ENCODE measurements at places on chromosomes 12 and 14.
A peak's percentile ranks its signal among the peaks of the same experiment; 100 is the strongest.

DNA sequence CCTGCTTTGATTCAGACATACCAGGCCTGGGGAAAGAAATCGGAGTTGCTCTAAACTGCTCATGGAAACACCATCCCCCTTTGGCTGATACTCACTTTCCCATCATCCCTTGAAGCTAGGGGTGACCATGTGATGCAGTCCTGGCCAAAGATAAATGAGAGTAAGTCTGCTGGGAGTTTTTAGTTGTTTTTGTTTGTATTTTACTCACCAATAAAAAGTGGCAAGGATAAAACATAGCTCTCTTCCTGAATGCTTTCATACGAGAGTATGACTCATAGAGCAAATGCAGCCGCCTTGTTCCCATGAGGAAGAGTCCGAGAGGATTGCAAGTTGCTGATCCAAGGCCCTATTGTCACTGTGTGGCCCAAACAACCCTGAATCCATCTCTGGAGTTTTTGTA, 126.4 kb upstream of the TMEM132C start:
- DNase-seq, result no peak

DNA sequence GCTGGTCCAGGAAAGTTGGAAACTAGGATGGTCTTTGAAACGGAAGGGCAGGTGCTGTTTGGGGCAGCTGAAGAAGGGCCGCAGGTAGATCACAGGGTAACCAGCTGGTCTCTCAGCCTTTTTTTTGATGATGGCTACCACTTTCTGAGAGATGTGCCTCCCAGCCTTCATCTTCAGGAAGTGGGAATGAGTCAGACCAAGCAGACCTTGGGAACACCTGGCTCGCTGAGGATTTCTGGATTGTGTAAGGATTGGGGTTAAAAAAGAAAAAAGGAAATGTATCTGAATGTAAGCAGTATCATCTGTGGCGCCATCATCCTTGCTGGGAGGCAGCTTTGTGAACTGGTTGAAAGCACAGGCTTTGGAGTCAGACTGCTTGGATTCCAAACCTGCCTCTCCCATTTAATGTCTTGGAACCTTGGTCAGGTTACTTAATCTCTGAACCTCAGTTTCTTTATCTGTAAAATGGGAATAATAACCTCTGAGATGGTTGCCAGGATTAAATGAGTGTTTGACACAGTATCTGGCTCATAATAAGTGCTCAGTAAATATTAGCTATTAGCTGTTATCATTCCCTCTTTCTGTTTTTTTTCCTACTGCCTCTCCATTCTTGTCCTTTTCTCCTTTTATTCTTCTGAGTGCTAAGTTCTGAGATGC, 1.7 kb downstream of the PRPF40B start:
- no peak for DNase-seq

DNA sequence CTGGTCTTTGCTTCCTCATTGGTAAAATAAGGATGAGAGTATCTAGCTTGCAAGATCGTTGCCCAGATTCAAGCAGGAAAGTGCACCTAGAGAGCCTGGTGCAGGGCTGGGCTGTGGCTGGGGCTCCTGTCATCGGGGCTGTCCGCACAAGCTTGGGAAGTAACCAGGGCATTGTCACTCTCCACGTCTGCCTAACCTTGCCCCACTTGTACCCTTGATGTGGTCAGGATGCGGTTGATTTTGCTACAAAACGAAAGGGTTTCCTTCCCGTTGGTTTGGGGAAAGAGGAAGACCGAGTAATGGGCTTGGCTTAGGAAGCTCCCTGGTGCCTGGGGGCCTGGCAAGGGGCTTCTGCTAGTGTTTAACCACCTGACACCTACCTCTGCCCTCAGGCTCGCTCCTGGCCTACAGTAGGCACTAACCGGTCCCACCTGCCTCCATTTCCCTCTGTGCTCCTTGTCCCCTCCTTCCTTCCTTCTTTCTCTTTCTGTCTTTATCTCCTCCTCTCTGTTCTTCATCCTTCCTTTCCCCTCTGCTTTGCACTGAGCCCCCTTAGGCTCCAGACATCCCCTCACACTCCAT, 21.8 kb downstream of the MVK start:
- DNase-seq, result peak; percentile 21

GRCh38 chr12:55629058-55629841, 7.4 kb upstream of the OR10P1 start:
- DNase-seq, result no peak

DNA sequence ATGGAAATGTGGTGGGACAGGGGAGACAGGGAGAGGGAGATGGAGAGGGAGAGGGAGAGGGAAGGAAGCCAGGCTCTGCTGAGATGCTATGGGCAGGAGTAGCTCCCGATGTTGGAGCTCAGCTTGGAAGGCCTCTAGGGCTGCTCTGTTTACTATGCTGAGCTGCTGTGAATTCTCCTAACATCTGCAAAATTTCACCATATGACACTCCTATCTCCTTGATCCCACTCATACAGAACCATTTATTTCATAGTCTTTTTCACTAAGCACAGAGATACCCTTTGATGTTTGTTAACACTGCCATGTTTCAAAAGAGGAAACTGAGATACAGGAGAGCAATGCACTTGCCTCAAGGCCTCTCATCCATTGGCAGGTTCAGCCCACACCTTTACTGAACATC, 60.7 kb downstream of the C12orf75 start:
- DNase-seq, result no peak

GRCh38 chr12:132262256-132263060, 66.9 kb downstream of the GALNT9 start:
- DNase-seq, result no peak

GRCh38 chr14:92253381-92253894, 69.5 kb upstream of the SLC24A4 start:
- DNase-seq, result no peak

DNA sequence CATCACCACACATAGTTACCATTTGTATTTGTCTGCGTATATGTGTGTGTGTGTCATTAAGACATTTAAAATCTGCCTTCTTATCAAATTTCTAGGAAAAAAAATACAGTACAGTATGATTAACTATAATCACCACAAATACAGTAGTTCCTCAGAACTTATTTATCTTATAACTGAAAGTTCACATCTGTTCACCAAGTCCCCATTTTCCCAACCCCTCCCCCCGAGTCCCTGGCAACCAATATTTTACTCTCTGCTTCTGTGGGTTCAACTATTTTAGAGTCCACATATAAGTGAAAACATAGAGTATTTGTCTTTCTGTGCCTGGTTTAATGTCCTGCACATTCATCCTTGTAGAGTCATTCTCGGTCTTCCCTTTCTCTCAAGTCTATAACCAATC, 12.3 kb downstream of the CAPS2 start:
- no peak for DNase-seq

GRCh38 chr12:122051231-122051876, 27.2 kb upstream of the MLXIP start:
- no peak for DNase-seq

DNA sequence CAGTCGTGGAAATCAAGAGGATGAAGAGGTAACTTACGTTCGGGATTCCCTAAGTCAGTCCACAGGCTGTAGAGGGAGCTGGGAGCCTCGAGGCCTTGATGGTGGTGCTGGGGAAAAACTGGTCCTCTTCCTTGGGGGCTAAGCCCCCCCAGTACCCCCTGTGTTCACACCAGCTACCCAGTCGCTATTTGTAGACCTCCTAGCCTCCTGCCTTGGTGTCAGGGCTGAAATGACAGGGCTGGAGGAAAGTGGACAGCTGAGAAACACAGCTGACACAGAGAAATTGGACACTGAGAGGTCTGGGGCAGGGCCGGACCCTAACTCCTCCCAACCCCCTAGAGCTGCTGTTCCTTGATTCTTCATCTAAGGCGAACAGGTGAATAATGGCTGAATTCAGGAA, at the start of gene STAC3:
Gene STAC3, minus strand, starts transcription at position 232 of the 400 bp plus-strand sequence. CDS start 1,551 bp downstream, outside the sequence.
- DNase-seq, result no peak

DNA sequence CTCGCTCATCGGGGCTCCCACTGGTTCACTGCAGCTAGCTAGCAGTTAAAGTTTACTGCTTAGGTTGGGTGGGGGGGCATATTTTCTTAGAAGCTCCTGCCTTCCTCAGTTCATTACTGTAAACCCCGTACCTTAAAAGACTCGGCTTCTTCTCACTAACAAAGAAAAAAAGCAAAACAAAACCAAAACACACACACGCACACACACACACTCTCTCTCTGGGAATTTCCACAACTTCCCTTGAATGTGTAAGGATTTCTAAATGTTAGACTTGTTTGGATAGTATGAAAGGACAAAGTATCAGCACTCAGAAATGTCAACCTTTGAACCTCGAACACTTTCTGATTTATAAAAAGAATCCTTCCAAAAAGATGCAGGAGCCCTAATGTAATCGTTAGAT, 927 bp downstream of the PTHLH start:
- no peak for DNase-seq

DNA sequence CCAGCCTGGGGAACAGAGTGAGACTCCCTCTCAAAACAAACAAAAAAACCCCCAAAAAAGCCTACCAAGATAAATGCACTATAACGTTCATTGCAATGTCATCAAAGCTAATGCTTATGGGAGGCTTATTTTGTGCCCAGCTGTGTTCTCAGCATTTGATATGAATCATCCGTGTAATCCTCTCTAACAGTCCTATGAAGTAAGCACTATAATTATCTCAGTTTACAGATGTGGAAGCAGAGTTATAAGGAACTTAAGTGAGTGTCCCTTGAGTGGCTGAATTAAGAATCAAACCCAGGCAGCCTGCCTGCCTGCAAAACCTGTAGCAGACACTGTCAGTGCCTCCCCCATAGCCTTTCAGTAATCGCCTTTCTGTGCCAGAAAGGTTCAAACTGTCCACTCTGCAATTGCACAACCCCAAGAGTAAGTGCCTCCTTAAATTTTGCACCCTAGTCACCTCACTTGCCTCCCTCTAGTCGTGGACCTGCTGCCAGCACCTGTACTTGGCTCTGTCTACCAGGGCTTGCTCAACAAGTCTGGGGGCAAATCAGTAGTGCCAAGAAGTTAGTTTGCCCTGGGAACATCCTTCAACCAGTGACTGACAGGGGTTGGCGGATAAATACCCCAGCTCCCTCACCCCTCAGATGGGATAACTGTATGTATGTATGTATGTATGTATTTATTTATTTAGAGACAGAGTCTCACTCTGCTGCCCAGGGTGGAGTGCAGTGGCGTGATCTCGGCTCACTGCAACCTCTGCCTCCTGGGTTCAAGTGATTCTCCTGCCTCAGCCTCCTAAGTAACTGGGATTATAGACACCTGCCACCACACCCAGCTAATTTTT, 23.8 kb upstream of the PPP1CC start:
- no peak for DNase-seq

GRCh38 chr14:21107283-21107800, 6.5 kb downstream of the TMEM253 start:
- DNase-seq, result no peak

DNA sequence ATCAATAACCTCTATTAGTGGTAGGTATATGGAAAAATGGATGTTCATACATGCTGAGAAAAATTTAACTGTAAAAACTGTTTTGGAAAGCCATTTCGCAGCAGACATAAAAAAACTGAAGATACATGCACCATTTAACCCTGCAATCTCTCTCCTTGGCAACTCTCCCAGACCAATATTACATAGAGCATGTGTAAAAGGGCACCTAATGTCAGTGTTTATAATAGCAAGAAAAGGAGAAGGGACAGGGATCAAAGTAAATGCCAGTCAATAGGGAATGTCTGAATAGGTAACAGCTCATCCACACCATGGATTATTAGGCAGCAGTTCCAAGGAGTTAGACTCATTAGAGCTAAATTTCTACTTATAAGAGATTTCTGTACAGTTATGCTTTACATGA, 77.2 kb downstream of the BTG1 start:
- DNase-seq, result no peak

GRCh38 chr14:76154539-76155126, 2.9 kb downstream of the GPATCH2L start:
- no peak for DNase-seq

DNA sequence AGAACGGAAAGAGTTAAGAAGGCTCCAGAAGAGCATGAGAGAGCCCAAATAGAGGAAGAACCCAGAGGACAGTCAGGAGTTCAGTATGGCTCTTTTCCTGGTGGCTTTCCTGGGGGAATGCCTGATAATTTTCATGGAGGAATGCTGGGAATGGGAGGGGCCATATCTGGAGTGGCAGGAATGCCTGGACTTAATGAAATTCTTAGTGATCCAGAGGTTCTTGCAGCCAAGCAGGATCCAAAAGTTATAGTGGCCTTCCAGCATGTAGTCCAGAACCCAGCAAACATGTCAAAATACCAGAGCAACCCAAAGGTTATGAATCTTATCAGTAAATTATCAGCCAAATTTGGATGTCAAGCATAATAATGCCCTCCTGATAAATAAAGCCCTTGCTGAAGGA, 15.5 kb upstream of the SYT10 start:
- no peak for DNase-seq

GRCh38 chr12:116002890-116003536, 274.5 kb downstream of the MED13L start:
- no peak for DNase-seq

- DNase-seq, result no peak
Measured at GRCh38 chr14:93655078-93655750, 133.1 kb downstream of the PRIMA1 start.

DNA sequence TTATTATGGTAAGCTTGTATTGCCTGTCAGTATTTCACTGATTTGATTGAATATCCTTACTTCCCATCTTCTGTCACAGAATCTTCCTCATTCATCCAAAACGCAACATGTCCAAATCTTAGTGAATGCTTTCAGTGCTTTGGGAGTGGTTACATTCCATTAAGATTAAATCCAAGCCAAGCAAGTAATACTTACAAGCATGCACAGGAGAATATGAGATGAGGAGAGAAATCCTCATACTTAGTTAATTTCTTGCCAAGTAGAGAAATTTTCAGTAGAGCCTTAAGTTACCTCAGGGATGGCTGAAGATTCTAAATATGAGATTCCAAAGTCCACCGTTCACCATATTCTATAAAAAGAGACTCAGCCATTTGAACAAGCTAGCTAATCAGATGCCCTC, 316.0 kb downstream of the RAD51B start:
- no peak for DNase-seq

GRCh38 chr14:29800961-29801360, 126.7 kb downstream of the PRKD1 start:
- no peak for DNase-seq

- DNase-seq, result no peak
Measured at GRCh38 chr14:34498684-34499412, 36.8 kb upstream of the SPTSSA start.

GRCh38 chr12:122022393-122023338, 982 bp downstream of the BCL7A start:
- no peak for DNase-seq

DNA sequence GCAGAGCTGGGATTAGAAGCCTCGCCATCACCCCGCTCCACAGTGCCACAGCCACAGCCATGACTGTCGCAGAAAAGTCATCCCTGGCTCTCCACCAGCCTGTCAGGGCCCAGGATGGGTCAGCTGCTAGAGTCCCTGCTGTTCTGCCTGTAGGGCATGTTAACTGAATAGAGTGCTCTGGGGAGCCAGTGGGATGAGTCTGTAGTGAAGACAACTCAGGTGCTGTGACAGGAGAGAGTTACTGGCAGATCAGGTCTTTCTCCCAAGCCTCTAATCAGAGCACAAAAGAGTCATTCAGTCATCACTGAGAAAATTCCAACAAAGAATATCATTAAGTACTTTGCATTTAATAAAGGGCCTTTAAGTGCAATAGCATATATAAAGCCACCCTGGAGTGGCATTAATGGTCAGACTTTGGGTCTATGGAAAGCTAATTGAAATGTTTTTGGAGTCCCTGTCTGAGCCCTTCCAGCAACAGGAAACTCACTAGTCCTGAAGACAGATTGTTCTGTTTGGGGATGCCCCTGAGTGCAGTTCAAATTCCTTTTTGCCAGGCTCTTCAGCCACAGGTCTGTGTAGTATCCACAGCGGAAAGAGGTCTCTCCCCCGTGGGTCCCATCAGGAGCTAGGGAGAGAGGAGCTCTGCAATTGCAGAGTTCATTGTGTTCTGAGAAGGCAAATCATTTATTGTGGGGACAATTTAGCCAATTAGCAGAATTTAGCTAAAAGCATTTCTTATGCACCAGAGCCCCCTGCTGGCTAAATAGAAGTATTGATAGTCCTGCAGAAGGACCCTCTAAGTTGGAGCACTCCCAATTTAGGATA, 45.2 kb upstream of the C14orf132 start:
- DNase-seq, result no peak
